ENCODE measurements at places on chromosomes 2 and 18.

DNA sequence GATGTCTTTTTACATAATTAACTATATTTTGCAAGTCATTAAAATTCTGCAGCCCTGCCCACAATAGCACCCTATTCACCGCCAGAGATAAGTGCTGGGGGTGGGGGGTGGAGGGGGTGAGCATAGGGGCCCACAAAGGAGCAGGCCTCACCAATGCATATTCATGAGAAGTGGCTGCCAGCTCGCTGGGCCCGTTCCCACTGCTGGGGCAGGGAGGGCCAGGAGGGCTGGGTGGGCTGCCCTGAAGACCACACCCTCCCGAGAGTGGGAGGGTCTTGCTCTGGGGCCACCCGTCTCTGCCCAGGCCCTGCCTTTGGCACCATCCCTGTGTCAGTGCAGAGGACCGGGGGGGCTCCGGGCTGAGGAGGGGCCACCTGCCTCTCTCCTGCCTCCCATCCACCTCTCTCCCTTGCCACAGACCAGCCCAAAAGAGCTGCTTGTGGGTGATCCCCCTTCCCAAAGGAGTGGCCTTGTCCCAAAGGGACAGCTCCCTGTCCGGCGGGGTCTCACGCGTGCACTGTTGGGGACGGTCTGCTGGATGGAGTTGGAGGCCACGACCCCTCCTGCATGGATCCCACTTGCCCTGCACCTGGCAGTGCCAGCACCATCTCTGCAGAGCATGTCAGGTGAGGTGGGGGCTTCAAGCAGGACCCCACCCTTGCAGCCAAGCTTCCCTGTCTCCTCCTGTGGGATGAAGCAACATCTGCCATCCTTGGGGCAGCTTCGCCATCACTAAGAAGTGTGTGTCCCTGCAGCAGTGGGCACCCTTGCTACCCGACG is 138.8 kb upstream of the GPC1 start:
- no peak for DNase-seq

DNA sequence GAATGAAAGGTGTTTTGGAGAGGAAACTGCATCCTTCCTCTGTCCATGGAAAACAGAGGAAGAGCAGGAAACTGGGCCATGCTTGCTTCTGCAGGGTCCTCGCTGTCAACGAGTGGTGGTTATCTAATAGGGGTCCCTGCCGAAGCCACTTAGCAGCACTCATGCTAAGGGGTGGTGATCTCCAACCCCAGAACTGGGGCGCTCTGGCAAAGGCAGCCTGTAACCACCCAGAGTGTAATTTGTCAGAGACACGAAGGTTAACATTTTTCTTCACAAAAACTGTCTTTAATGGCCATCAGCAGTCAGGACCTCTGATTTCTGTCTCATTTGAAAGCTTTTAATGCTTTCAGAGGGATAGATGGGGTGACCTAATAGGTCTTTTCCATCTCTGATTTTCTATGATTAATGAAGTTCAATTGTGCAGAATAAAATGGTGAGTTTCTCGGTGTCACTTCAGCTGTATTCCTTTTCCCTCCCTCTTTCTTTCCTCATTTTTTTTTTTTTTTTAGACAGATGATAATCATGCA is 231.3 kb upstream of the CELF4 start:
- no peak for DNase-seq

DNA sequence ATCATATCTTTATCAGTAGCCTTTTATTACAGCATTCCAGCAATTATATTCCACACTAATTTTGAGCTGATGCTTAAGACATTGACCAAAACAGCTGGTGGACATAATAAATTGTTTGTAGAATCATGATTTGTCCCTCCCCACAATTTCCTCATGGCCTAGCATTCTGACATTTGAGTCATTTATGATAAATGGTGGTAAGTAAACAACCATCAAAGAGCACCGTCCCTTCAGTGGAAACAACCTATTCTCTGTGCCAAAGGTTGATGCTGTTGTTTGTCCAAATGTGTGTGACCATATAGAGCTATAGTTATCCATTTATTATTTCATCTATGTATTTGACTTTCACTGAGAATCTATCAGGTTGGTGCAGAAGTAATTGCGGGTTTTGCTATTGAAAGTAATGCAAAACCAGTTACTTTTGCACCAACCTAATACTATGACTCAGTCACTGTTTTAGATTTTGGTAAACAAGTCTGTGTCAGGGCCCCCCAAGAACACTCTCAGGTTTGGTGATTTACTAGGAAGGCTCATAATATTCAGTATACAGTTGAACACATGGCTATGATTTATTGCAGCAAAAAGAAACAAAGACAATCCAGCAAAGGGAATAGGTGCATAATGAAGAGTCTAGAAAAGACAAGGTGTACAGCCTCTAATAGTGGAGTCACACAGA is 608.7 kb upstream of the REG3G start:
- DNase-seq: no peak

DNA sequence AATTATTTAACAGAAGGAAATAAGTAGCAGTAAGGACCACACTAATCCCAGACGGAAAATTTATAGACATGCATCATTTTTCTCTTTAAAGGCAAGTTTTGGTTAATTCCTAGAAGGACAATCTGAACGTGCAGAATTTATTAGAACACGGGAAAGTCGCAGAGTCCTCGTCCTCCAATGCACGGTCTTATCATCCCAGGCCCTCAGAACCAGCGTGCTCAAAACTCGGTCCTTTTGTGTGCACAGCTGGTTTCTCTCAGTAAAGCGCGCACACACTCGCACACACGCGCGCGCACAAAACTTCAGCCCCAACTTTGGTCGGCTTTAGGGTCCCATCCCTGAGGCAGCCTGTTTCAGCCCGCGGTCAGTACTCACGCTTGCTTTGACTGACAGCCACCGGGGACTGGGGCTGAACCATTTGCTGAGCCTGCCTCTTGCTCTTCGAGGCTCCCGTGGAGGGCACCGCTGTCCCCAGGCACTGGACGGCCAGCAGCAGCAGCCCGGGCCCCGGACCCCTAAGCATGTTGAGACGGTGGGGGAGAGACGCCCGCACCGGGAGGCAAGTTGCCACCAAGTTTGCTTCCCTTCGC is 493 bp downstream of the FN1 start:
- peak; percentile 26 for DNase-seq

DNA sequence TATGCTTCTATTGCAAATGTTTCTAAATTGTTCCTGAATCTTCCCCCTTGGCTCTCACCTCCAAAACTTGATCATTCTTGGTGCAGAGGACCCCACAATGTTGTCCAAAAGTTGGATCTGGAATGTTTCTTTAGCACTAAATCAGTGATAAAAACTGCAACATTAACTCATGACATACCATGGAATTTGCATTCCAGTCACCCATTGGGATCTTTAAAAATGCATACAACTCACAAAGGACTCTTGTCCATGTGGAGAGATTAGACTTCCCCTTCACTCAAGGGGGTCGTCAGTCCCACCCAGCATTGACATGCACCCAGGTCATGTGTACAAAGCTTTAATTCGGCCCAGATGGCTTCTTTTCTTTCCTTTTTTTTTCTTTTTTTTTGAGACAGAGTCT is 169.3 kb downstream of the SETBP1 start:
- DNase-seq: no peak

DNA sequence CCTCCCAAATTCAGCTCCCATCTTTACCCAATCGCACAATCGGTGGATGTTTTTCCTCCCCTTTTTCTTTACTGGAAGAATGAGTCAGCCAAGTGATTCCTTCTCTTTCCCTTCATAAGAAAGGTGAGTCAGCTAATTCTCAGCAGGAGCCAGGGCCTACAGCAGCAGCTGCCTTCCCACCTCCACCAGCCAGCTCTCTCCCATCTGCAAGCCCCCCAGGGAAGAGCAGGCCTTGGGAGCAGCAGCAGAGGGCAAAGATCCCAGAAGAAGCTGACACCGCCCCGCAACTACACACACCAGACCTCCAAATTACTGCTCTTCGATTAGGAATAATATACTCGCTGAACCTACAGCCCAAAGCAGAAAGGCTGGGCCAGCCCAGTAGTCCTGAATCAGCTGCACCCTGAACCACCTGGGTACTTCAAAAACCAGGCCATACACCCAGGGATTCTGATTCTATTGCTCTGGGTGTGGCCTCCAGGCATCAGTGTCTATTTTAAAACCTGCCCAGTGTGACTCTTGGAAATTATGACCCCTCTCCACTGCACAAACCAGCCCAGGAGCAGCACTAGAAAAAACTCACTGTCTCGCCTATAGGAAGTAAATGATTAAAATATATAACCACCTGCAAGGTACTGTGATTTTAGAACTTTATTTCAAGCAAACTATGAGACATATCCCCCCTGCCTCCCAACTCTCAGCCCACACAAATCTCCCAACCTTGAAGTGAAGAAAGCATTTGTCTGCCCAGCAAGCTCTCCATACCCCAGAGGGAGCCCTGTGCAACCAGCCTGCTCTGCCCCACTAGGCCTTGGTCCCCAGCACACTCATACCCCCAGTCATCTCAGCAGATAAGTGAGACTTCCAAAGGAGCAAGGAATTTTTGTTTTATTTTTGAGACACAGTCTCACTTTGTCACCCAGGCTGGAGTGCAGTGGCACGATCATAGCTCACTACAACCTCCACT is 7.3 kb downstream of the SFXN5 start:
- no peak for DNase-seq

Data from stomach (tissue), 19 donors.